ENCODE measurements at places on chromosomes 3 and 15.
A peak's percentile ranks its signal among the peaks of the same experiment; 100 is the strongest.

DNA sequence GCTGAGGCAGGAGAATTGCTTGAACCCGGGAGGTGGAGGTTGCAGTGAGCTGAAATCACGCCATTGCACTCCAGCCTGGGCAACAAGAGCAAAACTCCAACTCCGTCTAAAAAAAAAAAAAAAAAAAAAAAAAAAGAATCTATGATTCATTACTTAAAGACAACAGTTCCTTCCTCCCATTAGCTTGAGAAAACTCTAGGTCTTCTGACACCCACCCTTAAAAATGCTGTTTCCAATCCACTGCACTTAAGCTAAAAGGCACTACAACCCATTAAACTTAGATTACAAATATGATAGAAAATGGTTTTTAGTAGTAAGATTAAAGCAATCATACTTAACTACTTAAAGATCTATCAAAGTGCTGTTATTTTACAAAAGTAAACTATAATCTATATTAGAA, 40.0 kb upstream of the BHLHE40 start:
- H3K4me3 ChIP-seq: no peak overlapping the region
- no peak for DNase-seq
- H3K27ac ChIP-seq: no peak overlapping the region
- no peaks in the 10 kb centered on the region for H3K27me3 ChIP-seq

DNA sequence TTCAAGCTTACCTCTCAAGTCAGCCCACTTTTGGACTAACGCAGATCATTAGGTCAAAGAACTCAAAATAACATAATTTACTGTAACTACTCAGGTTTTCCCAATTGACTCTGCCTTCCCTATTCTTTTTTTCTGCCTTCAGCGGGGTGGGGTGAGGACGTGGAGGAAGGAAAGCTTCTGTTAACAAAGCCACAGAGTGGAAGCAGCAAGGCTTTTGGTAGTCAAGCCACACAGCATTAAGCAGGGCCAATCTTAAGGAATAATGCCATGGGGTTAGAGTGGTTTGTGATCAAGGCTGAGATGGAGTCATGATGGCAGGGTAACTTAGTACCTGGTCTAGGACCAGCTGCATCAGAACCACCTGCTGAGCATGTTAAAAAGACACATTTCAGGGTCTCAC, 277.5 kb downstream of the TIGIT start:
- H3K36me3 ChIP-seq: no peaks in the 10 kb centered on the region
- no peak for DNase-seq
- no peak overlapping the region for H3K27ac ChIP-seq
- H3K4me3 ChIP-seq: no peak overlapping the region

DNA sequence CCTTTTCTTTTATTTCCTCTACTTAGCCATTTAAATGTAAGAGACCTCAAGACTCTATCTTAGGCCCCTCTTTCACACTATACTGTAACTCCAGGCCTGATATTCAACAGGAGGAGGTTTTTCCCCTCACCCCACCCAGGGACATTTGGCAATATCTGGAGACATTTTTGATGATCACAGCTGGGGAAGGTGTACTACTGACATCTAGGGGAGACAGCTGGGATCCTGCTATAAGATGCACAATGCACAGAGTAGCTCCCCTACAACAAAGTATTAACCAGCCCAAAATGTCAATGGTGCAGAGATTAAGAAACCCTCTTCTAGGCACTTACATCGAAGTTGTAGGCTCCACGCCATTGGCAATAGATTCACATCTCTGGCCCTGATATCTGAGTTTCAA, 517.5 kb upstream of the UBE2E2 start:
- H3K27me3 ChIP-seq: no peaks in the 10 kb centered on the region
- DNase-seq: no peak
- no peak overlapping the region for H3K4me3 ChIP-seq
- no peak overlapping the region for H3K27ac ChIP-seq
- H3K4me1 ChIP-seq: no peaks in the 10 kb centered on the region
- no peaks in the 10 kb centered on the region for H3K36me3 ChIP-seq

DNA sequence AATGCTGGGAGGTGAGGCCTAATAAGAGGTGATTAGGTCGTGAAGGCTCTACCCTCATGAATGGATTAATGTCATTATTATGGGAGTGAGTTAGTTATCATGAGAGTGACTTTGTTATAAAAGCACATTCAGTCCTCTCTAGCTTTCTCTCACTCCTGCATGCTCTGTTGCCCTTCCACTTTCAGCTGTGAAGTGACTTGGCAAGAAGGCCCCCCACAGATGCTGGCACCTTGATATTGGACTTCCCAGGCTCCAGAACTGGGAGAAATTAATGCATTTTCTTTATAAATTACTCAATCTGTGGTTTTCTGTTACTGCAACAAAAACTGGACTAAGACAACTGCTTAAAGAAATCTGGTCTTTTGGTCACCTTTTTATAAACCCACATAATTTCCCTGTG, 144.3 kb downstream of the FBN1 start:
- no peak for DNase-seq
- no peaks in the 10 kb centered on the region for H3K4me1 ChIP-seq
- H3K4me3 ChIP-seq: no peak overlapping the region
- H3K36me3 ChIP-seq: no peaks in the 10 kb centered on the region

- no peak overlapping the region for H3K27ac ChIP-seq
- no peak for DNase-seq
- H3K27me3 ChIP-seq: no peaks in the 10 kb centered on the region
- no peaks in the 10 kb centered on the region for H3K4me1 ChIP-seq
- H3K36me3 ChIP-seq: no peaks in the 10 kb centered on the region
Observed at GRCh38 chr3:114362815-114363214, 69.0 kb downstream of the TIGIT start.

GRCh38 chr3:43747641-43748040, 56.9 kb downstream of the ABHD5 start:
- no peak overlapping the region for H3K27ac ChIP-seq
- H3K36me3 ChIP-seq: no peaks in the 10 kb centered on the region
- H3K4me3 ChIP-seq: no peak overlapping the region
- DNase-seq: no peak

DNA sequence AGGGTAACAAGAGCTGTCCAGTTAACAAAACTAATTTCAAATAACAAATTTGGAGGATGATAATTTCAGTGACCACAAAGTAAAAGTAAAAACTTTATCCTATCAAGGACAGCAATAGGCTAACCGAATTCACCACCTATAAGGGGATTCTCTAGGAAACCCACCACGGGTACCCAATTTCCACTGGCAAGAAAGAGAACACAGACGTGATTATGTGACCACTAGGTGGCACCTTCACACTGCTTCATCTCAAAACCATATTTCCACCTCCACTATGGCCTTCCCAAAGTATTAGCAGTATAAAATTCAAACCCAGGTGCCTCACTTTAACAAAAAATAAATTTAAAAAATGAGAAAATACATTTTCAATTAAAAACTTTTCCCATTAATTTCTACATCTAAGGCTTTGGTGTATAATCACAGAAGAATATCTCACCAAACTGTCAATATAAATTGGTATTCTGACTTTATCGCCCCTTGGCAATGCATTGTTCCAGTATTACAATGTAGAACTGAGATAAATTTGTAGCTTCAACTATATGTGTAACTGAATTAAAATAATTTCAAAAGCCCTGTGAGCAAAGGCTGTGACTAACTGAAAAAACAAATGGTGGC, 96.5 kb downstream of the FSIP1 start:
- H3K36me3 ChIP-seq: no peaks in the 10 kb centered on the region
- H3K27ac ChIP-seq: no peak overlapping the region

DNA sequence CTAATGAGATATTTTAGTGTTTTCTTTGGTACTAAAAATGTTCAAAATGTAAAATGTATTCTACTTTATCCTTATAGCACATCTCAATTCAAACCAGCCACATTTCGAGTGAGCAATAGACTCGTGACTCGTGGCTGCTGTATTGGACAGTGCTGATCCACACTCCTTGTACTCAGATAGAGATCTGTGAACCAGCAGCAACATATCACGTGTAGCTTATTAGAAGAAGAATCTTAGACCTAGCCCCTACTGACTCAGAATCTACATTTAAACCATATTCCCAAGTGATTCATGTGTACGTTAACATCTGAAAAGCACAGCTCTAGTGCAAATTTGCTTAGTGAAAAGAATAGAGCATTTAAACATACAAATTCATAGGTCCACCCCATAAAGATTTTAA, 130.9 kb downstream of the IL1RAP start:
- H3K36me3 ChIP-seq: peaks cover 10% of the 10 kb centered on the region
- DNase-seq: no peak
- no peak overlapping the region for H3K4me3 ChIP-seq
- no peak overlapping the region for H3K27ac ChIP-seq

GRCh38 chr3:152941859-152942258, 106.9 kb downstream of the P2RY1 start:
- H3K4me3 ChIP-seq: no peak overlapping the region
- no peaks in the 10 kb centered on the region for H3K36me3 ChIP-seq
- H3K4me1 ChIP-seq: no peaks in the 10 kb centered on the region
- no peak overlapping the region for H3K27ac ChIP-seq

- no peak overlapping the region for H3K4me3 ChIP-seq
- DNase-seq: no peak
- no peaks in the 10 kb centered on the region for H3K4me1 ChIP-seq
- H3K36me3 ChIP-seq: no peaks in the 10 kb centered on the region
- H3K27me3 ChIP-seq: no peaks in the 10 kb centered on the region
Observed at GRCh38 chr3:126895178-126896066, 87.5 kb upstream of the PLXNA1 start.

DNA sequence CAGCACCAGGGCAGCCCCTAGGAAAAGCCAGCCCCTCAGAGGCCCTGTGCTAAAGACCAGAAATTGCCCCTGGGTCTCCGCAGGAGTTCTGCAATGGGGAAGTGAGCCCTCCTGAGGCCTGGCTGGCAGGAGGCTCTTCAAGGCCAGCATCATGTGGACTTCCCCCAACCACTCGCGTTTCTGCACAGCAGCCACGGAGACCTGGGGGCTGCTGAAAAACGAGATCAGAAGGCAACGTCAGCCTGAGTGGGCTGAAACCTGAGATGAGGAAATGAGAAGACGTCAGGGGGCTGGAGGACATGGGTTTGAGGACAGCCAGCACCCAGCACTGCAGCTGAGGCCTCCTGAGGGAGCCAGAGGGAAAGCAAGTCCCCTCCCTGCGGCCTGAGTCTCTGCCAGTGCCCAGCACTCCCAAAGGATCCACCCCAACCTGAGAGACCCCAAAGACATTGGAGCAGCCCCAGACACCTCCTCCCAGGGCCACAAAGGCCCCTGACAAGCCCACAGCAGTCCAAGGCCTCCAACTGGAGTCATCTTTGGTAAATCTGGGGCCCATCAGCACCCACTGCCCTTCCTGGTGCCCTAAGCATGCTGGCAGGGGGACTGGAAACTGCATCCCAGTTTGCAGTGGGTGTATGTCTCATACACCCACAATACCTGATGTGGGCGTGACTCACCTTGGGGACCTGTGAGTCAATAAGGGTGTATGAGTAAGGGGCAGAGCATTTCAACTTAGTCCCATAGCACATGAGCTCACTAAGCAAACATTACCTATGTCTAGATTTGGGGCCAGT, 29.2 kb upstream of the CYP11A1 start:
- no peak for DNase-seq
- H3K27ac ChIP-seq: no peak overlapping the region
- H3K36me3 ChIP-seq: no peaks in the 10 kb centered on the region
- no peak overlapping the region for H3K4me3 ChIP-seq
- peaks cover 24% of the 10 kb centered on the region for H3K4me1 ChIP-seq
- H3K27me3 ChIP-seq: no peaks in the 10 kb centered on the region

- no peak overlapping the region for H3K4me3 ChIP-seq
- H3K27me3 ChIP-seq: no peaks in the 10 kb centered on the region
- no peaks in the 10 kb centered on the region for H3K36me3 ChIP-seq
Observed at GRCh38 chr3:129690406-129690805, 83.9 kb upstream of the PLXND1 start.

GRCh38 chr15:51494411-51495314, 127.9 kb downstream of the DMXL2 start:
- no peaks in the 10 kb centered on the region for H3K4me1 ChIP-seq
- H3K36me3 ChIP-seq: no peaks in the 10 kb centered on the region
- no peak for DNase-seq

DNA sequence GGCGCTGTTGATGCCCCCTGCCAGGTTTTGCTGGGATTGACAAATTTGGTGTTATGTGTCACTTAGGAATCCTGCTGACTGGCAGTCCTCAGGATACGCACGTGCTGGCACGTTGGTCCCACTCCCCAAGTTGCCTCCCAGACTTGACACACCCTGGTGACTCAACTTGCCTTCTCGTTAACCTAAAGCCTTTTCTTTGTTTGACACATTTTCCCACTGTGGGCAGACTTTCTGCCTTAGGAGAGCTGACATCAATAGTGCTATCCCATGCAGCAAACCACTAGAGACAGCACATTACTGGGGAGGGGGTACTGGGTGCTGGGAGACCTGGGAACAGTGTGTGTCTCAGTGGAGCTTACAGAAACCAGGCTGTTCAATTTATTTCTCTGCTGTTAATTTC, 104.3 kb downstream of the OXNAD1 start:
- H3K27ac ChIP-seq: no peak overlapping the region
- no peak overlapping the region for H3K4me3 ChIP-seq
- no peak for DNase-seq

DNA sequence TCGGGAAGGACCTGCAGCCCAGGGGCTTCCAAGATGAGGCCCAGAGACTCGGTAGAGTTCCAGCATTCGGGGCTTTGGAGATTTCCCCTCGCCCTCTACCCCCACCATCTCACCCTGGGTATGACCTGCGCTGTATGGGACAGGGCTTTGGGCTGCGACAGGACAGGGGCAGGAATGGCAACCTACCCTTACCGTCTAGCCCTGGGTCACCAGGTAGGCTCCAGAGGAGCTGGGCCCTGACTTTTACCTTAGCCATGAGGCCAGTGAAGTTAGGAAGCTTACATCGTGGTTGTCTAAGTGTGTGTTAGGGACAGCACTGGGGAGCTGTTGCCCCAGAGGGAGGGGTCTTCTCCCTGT, 683 bp downstream of the PPM1M start:
- no peaks in the 10 kb centered on the region for H3K27me3 ChIP-seq
- H3K27ac ChIP-seq: peak overlapping the region; percentile 89
- no peak for DNase-seq
- peaks cover 68% of the 10 kb centered on the region for H3K4me1 ChIP-seq
- peaks cover 20% of the 10 kb centered on the region for H3K36me3 ChIP-seq

DNA sequence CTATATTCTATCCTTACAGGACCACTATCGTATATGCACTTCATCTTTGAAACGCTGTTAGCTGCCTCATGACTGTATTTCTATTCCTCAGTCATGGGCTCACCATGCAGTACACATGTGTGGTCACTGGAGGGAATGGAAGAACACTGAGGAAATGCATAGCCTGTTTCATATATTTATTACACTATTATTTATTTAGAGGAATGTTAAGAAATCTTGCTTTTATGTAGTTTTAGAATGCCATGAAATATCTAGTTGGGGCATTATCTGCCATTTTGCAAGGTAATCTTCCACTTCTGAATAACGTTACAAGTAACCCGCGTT, 155.7 kb downstream of the IGF1R start:
- H3K4me3 ChIP-seq: no peak overlapping the region
- no peaks in the 10 kb centered on the region for H3K36me3 ChIP-seq
- H3K27me3 ChIP-seq: no peaks in the 10 kb centered on the region
- H3K4me1 ChIP-seq: peaks cover 3% of the 10 kb centered on the region

DNA sequence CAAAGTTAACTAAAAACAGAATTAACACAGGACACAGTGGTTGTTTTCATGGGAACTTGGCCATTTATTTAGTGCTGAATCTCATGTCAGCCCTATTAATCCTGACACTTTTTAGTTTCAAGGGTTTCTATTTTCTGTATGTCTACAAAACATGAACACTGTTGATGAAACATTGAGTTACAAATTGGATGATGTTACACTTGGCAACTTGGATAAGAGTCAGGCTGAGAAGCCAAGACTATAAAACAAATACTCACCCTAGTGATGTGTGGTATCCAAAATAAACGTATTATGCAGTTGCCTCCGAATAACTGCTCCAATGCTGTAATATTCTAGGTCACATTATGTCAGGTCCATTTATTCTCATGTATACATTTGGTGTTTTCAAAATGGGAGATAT, 349.6 kb downstream of the ZIC1 start:
- H3K4me3 ChIP-seq: no peak overlapping the region
- DNase-seq: no peak
- no peaks in the 10 kb centered on the region for H3K27me3 ChIP-seq
- no peaks in the 10 kb centered on the region for H3K4me1 ChIP-seq
- H3K36me3 ChIP-seq: no peaks in the 10 kb centered on the region

Data from CD4-positive, CD25-positive, alpha-beta regulatory T cell (primary cell).